Omental fat pad (tissue), 4 donors: ENCODE measurements at places on chromosomes 1 and 21. TPM values are rescaled to one million over a fixed set of nuclear protein-coding genes. Genes with fewer than 3 reads are reported as not detected.

GRCh38 chr1:5109633-5110032 lies 455.2 kb downstream of the AJAP1 start:
- DNase-seq = no peak

DNA sequence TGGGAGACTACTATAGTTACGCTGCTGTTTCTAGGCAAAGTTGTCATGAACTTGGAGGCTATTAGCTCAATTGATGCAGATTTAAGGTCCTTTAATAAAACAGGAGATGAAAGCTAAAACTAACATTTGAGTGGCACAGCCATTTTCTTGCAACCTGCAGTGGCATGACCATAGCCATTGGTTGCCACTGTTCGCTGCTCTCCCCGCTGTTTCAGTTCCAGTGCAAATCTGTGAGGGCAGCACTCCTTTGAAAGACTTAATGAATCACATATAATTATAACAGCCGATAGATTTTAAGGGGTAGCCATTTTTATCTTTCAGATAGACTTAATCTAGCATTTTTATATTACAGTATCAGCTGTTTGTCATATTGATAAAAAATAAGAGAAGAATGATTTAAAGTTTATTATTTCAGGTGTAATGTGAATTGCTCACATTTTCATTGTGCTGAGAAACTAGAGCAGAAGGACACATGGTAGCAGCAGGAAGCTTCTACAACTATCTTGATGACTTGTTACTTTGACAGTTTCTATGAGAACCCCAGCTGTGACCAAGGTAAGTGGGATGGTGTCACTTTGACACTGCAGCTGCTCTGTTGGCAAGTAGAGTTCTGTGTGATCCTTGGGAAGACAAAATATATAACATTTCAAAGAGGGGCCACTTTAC lies 203.7 kb downstream of the PLA2G4A start:
- DNase-seq = no peak

DNA sequence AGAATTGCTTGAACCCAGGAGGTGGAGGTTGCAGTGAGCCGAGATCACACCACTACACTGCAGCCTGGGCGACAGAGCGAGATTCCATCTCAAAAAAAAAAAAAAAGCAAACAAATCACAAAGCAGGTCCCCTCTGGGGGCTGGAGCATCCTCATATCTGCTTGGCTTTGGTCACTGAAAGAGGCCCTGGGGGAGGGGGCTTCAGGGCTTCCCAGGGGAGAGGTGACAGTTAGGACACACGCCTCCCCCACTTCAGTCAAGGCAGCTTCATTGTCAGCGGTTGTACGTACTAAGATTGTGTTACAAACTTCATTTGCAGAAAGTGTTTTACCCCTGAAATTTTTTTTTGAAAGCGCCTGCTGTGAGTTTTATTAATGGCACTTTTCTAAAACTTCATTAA lies 130.5 kb downstream of the DHRS3 start:
- DNase-seq = no peak

DNA sequence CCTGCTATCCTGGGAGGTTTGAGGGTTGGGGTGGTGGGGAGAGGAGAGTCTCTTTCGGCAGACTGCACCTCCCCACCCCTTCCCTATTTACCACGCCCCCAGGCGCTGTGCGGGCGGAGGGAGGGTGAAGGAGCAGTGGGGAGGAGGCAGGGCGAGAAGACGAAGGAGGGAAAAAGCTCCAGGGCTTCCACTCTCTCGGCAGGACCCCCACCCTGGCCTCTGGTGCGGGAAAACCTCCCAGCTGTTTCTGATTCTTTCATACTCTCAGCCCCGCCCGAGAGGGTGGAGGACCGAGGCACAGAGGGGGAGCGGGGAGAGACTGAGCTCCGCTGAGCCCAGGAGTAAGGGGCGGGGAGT lies 866 bp upstream of the WNT2B start:
- no peak for DNase-seq

DNA sequence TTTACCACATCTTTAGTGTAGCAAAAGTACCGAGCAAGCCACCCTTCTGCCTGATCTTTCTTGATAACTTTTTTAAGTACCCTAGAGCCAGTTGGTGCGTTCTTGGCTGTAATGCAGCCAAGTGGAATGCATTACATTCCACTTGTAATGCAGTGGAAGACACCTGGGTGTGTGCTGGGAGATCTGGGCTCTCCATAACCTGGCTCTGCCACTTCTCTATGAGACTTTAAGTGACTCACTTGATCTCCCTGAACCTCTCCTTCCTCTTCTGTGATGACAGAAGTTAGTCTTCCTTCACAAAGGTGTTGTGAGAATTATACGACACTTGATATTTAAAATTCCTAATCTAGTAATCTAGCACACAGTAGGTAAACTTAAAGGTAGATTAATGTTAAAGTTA lies 35.3 kb upstream of the NFIA start:
- no peak for DNase-seq

DNA sequence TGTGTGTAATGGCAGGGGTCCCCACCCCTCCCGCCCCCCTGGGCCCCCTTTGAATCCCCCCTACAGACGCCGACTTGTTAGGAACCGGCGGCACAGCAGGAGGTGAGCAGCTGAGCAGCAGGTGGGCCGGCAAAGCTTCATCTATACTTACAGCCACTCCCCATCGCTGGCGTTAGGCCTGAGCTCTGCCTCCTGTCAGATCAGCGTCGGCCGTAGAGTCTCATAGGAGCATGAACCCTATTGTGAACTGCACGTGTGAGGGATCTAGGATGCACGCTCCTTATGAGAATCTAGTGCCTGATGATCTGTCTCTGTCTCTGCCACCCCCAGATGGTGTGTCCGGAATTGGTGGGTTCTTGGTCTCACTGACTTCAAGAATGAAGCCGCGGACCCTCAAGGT lies 14.9 kb upstream of the VPS26C start:
- no peak for DNase-seq

ESRRG gene
- total RNA-seq = 0.12 TPM
